Keratinocyte (primary cell): ENCODE measurements at places on chromosomes 7 and 10. TPM values are rescaled to one million over a fixed set of nuclear protein-coding genes. Genes with fewer than 3 reads are reported as not detected.

GRCh38 chr10:63197344-63198092, 64.4 kb downstream of the NRBF2 start:
- DNase-seq: no peak

- DNase-seq: no peak
These were observed 54.0 kb upstream of the KCNIP2 start for GRCh38 chr10:101897633-101898032.

The FAM241B gene
- 7.7 to 8.3 TPM (median 7.9 TPM) in 3 replicates for polyA plus RNA-seq

DNA sequence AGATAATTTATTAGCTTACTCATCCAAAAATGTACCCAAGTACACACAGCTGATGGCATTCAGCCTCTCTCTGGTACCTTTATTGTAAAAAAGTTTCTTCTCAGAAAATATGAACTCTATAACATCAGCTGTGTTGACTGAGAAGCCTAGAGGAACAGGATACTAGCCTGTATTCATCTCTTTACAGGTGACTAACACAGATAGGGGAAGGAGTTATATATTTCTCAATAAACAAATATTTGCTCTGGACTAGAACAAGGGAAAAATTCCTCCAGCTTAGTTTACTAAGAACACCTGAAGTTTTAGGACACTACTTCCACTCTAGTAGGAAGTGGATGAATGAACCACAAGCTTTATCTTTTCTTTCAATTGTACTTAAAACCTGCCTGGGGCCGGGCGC, 67.8 kb downstream of the ZNF248 start:
- DNase-seq: no peak

GRCh38 chr10:17021656-17022465, 107.8 kb downstream of the CUBN start:
- no peak for DNase-seq
